WTC11 (cell line): ENCODE measurements at places on chromosomes 13 and 19.

DNA sequence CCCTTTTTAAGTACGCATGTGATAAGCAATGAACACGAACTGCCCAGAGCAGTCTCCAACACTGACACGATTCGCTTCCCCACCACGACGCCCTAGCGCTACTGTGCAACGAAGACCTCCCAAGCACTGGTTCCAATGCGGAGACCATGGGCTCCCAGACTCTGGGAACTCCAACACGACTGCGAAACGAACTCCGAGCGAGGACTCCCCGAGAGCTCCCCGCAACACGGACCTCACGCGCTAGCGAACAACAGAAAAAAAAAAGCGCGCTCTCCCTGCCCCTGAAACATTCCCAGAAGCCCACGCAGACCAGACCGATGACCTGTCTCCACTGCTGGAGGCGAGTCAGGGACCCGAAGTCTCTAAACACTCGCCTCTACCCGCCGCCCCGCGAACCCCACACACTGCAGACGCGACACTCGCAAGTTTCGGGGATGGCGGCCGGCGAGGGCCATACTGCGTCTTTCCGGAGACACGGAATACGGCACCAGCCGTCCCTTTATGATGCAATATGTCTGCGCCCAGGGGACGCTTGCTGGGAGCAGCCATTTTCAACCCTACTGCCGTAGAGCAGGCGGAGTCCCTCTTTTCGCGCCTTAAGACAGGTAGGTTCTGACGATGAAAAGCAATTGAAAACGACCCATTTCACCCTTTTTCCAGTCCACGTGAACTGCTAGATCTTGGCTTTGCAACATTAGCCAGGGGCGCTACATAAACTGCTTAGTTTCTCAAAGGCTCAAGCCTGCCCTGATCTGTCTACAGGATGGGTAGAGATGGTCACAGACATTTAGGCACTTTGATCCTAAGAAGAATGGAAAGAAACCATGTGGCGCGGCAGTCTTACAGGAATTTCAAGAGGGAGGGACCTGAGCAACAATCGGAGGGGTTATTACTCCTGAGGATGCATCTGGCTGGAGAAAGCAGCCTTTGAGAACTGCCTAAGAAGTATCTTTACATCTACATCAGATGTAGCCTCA, at the start of gene ZNF577:
Gene ZNF577, minus strand, starts transcription at position 430 of the 977 bp plus-strand sequence. CDS start 7,569 bp downstream, outside the sequence.
- peak; percentile 79 for DNase-seq

DNA sequence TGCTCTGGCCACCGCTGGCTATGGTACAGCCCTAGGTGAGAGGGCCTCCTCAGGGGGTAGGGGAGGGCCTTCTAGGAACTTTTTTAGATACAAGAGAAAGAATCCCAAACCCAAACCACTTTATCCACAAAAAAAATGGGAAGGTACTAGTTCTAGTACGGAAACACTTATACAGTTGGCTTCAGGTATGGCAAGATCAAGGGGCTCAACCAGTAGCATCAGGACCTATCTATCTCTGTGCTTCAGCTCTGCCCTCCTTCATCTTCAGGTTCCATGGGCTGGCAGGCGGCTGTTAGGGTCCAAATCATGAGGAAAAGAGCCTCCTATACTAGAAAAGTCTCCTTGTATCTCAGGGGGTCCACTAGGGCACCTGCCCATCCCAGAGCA, 1.8 kb downstream of the MRI1 start:
- no peak for DNase-seq

- no peak for DNase-seq
Observed at GRCh38 chr13:87537951-87538350, 133.2 kb upstream of the SLITRK5 start.

GRCh38 chr19:15467734-15468214, 3.4 kb upstream of the RASAL3 start:
- no peak for DNase-seq

GRCh38 chr13:113942591-113943103, 31.2 kb downstream of the C13orf46 start:
- no peak for DNase-seq

DNA sequence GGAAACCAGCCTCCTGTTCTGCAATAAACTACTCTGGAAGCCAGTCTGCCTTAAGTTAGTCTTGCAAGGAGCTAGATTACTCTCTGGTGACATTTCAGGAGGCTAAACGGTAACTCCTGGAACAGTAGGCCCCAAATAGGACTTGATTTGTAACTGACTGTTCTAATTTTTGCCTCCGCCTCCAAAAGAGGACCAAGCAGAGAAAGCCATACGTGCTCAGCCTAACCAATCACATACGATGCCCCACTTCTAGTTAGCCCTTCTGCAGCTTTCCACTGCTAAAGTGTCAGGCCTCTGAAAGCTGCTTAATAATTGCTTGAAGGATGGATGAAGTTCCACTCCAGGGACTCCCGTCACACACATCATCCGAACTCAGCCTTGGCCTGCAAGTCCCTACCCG, 744 bp downstream of the ZNF805 start:
- DNase-seq: no peak

- DNase-seq: no peak
Observed at GRCh38 chr19:51347209-51347928, 5.4 kb upstream of the VSIG10L start.

DNA sequence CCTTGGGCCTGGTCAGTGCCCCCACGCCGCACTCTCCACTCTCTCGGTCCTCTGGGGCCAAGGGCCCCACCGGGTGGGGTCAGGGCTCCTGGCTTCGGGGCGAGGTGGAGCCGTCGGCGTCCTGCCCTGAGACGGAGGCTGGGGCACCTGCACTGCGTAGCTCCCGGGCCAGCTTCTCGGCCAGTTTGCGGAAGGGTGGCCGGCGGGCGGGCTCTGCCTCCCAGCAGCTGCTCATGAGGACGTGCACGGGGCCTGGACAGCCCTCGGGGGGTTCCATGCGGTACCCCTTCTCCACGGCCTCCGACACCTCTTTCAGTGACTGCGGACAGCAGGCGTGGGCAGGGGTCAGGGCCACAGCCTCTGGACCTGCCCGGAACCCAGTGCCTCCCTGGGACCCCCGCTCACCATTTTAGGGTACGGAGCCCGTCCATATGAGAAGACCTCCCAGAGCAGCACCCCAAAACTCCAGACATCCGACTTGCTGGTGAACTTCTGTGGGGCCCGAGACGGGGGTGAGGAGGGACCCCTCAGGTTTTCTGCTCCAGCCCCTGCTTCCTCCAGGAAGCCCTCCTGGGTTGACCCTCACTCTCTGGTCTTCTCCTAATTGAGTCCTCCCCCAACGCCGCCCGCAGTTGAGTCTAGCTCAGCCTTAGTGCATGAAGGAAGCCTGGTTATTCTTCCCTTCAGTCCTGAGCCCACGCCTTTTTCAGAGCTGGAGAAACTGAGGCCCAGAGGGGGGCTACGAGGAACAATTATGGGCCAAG, 6.3 kb upstream of the RAX2 start:
- no peak for DNase-seq

- DNase-seq: no peak
Observed at GRCh38 chr19:10285393-10285792, 1.4 kb upstream of the ICAM4 start.

- peak; percentile 95 for DNase-seq
Observed at GRCh38 chr19:58513694-58514563, 2.1 kb upstream of the SLC27A5 start.

DNA sequence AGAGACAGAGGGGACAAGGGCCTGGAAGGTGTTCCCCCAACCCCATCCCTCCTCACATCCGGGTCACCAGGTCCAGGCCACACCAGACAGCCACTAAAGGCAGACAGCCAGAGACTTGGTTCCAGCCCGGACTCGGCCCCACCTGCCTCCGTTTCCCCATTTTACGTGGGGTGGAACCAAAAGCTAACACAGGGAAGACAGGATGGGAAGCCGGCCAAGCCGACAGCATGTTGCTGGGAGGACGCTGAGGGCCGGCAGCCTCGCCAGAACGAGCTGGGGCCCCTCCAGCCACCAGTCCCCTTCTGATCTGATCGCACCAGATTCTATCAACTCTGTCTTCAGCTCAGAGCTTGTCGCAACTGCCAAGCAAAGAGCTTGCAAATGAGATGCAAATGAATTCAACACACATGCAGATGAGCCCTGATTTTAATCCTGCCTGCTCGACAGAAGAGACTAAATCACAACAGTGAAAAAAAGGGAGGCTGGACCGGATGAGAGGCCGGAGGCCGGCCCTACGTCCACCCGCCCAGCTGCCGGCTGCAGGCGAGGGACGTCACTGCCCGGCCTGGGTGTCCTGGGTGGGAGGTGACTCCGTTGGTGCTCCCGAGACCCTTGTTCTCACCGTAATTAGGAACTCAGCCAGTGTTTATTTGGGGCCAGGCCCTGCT, 17.5 kb upstream of the SHC2 start:
- DNase-seq: no peak

- no peak for DNase-seq
Observed at GRCh38 chr19:7924241-7924640, 1.7 kb downstream of the CTXN1 start.

- DNase-seq: no peak
Observed at GRCh38 chr13:57644106-57644505, 12.6 kb downstream of the PCDH17 start.
